ENCODE measurements at places on chromosomes 6 and 20.

GRCh38 chr6:1800845-1801244 is 191.1 kb downstream of the FOXC1 start:
- no peak for DNase-seq

DNA sequence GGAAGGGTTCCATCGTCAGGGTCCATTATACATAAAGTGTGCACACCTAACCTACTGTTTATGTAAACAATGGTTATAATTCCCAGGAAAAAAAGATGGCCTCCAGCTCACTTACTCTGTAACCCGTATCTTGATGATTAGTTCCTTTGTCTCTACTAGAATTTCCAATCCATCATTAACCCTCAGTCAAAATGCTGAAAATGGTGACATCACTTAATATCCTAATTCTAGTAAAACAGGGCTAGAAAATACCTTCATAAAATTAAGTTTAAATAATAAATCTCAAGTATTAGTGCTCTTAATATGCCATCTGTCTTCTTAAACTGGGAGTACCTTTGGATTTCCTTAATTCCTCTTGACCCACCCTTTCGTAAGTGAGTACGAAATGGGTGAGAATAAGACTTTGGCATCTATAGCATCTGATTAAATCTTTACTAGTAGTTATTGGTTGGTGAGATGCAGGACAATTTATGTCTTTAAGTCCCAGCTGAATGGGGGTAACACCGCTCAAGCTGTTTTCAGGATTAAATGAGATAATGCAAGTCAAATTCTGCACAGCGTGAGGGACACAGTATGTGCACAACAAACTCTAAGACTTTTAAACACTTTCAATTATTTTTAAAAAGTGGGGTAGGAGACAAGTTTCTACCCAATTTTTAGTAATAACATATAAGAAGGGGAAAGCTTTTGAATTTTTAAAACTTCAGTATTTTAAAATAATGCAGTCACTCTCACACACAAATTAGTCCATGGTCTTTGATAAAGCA is 1.6 kb downstream of the HMGN3 start:
- DNase-seq = no peak

GRCh38 chr6:90303039-90303438 is 6.4 kb upstream of the BACH2 start:
- DNase-seq = no peak

DNA sequence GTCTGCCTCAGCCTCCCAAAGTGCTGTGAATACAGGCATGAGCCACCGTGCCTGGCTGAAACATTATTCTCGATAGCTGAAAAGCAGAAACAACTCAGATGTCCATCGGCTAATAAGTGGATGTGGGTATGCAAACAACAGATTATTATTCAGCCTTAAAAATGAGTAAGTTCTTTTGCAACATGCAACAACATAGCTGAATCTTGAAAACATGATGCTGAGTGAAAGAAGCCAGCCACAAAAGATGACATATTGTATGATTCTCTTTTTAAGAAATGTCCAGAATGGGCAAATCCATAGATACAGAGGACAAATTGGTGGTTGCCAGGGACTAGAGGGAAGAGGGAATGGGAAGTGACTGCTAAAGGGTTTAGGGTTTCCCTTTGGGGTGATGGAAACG is 61.7 kb downstream of the RIOK1 start:
- DNase-seq = no peak

DNA sequence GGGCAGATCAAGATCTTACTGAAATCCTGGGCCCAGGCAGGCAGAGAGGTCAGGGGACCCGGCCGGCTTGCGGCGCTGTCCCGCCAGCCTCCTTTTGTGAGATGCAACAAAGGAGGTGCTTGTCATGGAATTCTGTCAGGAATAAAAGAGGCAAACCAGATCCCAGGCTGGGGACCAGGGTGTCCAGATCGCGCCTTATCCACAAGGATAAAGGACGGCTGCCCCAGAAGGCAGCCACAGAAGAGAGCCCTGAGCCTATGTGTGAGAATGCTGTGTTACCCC is 42.6 kb upstream of the CDH22 start:
- no peak for DNase-seq

DNA sequence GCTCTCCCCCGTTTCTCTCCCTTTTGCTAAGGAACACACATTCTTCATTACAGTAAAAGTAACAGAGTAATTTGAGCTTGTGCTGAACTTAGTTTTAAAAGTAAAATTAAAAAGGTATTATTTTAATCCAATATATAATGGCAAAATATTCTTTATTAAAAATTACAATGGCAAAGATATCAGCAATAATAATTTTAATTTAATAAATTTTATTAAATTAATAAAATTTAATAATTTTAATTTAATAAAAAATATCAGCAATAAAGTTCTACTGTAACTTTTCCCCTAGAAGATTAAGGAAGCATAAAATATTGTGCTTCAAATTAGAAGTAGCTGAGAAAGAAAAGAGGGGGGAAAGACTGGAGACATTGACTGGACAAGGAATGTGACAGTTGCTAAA is 32.5 kb downstream of the DSE start:
- no peak for DNase-seq

GRCh38 chr6:16674801-16675392 is 86.4 kb downstream of the ATXN1 start:
- no peak for DNase-seq

DNA sequence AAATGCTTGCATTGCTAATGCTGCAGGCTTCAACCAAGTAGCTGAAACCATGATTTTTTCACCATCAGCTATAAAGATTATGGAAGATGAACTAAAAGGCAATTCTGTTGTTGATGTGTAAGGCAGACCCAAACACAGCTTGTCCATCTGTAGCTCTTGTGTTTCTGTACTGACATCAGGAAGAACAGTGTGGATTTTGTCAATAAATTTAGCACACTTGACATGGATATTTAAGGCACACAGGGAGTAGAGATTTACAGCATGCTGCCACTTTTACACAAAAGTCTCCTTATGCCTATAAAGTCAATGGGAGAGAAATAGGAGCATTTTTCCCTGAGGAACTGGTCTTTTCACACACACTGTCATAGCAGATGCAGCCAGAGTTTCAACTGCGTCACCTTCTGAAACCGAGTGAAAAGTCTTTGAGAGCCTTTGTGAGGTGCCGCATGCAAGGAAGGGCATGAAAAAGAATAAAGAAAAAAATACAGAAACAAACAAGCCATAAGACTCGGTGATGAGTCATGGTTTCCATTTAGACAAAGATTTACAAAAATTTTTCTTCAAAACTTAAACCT is 261.4 kb upstream of the TFAP2D start:
- no peak for DNase-seq

DNA sequence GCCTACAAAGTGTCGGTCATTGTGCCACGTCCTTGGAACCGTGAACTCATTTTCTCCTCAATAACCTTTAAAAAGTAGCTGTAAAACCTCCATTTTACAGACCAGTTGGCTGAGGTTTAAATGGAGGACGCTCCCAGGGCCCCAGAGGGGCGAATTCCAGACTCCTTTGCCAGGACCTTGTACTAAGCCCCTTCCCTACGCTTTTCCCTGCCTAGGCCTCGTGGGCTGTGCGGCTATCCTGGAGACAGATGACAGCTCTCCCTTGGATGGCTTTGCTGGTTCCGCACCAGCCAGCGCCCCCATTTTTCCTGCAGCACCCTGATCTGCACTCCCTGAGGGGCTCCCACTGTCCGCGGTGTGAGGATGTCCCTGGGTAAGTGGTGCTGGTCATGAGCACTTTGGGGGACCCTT is 12.1 kb upstream of the SNHG17 start:
- no peak for DNase-seq

- DNase-seq = no peak
Observed at GRCh38 chr6:120553353-120553752, 780.9 kb downstream of the TBC1D32 start.

Measured in trophoblast cell (in vitro differentiated cells and primary cell).